Activated naive CD4-positive, alpha-beta T cell treated with anti-CD3 and anti-CD28 coated beads for 36 hours (primary cell): ENCODE measurements at places on chromosomes 11 and 22. TPM values are rescaled to one million over a fixed set of nuclear protein-coding genes. Genes with fewer than 3 reads are reported as not detected.

The IFITM2 gene
- 802 TPM for total RNA-seq

The UPK3A gene
- total RNA-seq, result not detected

The TAF10 gene
- 151 TPM for total RNA-seq

The CCDC15 gene
- total RNA-seq, result 6.1 TPM

DNA sequence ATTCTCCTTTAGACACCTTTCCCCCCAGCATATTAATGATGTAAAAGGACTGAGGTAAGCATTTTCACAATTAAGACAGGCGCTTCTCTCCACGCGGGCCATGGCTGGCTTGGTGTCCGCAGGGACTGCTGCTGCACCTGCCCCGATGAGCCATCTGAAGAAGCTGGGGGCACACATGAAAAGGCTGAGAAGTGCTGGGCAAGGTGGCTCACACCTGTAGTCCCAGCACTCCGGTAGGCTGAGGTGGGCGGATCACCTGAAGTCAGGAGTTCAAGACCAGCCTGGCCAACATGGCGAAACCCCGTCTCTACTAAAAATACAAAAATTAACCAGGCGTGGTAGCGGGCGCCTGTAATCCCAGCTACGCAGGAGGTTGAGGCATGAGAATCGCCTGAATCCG lies 21.3 kb downstream of the KRTAP5-6 start:
- no peak for DNase-seq

DNA sequence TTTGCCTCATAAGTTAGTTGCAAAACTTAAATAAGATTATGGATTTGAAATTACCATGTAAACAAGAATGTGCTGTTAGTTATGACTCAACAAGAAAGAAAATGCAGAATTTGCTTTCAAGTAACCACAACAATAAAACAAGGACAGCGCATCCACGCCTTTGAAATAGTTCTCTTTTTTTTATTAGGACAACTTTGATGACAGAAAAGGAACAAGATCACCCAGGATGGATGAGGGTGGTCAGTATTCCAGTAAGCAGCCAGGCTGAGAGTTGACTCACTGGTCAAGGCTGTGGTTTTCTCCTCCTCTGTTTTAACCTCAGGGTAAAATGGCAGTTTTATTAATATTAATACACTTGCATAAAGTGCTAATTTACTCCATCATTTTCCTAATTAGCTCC lies 544.4 kb downstream of the OPCML start:
- no peak for DNase-seq

- DNase-seq, result no peak
Measured at GRCh38 chr11:1479006-1479677, 7.4 kb downstream of the MOB2 start.

DNA sequence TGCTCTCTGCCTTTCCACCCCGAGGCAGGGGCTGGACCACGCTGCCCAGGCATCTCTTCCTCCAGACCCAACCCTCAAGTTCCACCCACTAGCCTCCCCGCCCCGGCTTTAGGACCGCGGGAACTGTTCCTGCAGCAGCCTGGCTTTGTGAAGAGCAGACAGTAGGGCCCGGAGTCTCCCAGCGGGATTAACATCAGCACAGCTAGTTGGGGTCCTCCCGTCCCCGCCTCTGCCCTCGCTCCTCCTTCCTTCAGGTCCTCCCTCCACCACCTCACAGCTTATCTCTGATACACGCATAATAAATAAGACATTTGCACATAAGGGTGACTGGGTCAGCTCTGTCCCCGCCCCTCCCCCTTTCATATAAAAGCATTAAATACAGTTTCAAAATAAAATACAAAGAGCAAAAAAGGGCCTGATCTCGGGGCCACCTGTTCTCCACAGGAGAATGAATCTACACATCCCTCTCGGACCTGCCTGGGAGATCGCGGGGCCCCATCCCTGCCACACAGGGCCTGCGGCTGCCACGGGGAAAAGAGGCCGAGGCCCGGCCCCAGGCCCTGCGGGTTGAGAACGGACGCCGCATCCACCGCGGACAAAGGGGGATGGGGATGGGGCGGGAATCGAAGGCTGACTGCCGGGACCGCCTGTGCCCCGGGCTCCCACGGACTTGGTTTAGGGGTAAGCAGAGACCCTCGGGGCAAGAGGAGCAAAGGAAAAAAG lies 6.5 kb downstream of the ZFTA start:
- DNase-seq, result no peak

DNA sequence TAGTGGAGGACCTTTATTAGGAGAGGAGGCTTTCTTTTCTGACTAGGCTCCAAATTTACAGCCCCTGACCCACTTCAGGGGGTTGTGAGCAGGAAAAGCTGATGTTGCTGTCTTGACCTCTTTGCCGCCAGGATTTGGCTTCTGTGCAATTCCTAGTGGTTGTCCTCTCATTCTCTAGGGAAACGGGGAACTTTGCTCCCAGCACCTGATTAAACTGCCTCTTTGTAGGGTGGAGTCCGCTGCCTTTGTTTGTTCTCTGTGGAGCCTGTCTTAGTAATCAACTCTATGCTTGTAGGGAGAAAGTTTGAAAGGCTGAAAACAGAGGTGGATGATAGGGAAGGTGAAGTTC lies 16.3 kb downstream of the CTNND1 start:
- DNase-seq, result no peak

DNA sequence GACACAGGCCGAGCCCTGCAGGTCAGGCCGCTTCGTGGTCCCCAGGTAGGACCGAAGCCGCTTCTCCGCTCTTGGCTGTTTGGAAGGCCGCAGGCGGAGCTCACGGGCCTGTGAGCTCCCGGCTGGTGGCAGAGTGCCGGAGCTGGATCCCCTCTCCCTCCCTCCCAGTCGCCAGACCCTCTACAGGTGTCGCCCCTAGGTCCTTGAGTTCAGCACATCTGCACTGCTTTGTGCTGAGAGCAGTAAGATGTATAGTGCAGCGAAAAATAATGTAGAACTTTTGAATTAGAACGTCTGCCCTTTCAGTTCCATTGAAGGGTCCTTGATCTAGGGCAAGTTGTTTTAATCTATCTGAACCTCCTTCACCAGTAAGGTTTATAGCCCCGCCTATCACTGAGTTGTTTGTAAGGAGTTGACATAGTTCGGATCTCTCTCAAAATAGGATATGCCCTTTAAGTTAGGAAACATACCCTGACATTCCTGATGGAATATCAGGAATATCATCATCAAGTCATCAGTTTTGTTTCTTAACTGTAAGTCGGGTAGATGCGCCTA lies 419 bp downstream of the ANKRD49 start:
- no peak for DNase-seq

DNA sequence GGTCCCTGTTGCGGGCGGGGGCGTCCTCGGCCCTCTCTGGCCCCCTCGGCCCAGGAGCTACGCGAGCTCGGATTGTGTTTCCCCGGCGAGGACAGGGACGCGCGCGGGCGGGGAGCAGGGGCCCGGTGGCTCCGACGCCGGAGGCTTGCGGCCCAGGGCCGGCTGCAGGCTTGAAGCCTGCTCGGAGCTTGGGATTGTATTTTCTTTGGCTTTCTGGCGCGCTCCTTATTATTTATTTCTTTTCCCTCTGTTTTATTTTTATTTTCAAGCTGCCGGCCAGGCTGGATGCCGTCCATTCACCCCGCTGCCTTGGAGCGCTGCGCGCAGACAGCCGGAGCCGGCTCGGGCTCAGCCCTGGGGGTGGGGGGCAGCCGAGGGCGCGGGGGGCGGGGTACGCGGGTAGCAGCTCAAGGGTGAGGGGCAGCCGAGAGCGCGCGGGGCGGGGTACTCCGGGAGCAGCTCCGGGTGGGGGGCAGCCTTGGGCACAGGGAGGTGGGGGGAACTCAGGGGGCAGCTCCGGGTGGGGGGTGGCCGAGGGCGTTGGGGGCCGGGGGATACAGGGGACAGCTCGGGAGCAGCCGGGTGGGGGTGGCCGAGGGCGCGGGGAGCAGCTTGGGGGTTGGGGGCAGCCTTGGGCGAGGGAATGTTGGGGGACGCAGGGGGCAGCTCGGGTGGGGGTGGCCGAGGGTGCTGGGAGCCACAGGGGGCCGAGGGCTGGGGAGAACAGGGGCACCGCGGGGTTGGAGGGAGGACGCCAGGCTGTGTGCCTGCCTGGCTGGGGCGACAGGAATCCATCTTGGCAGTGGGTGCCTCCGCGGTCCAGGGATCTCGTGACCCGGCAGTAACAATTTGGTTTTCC lies 42.7 kb downstream of the KCNJ1 start:
- no peak for DNase-seq

DNA sequence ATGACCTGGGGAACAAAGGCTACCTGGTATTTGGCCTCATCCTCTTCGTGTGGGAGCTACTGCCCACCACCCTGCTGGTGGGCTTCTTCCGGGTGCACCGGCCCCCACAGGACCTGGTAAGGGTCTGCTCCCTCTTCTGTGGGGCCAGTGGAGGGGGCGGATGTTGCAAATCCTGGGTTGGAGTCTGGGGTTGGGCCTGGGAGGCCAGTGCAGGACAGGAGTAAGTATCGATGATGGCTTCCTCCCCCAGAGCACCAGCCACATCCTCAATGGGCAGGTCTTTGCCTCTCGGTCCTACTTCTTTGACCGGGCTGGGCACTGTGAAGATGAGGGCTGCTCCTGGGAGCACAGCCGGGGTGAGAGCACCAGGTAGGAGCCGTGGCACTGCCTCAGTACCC lies 2.7 kb downstream of the GPR137 start:
- DNase-seq, result no peak

- DNase-seq, result peak; percentile 67
Measured at GRCh38 chr11:692824-693414, 2.1 kb downstream of the DEAF1 start.

- DNase-seq, result no peak
Measured at GRCh38 chr11:61969838-61970662, 2.6 kb upstream of the FTH1 start.

GRCh38 chr11:131430473-131431208 lies 60.2 kb downstream of the NTM start:
- DNase-seq, result no peak

GRCh38 chr22:49307481-49307830 lies 520.2 kb downstream of the BRD1 start:
- no peak for DNase-seq

DNA sequence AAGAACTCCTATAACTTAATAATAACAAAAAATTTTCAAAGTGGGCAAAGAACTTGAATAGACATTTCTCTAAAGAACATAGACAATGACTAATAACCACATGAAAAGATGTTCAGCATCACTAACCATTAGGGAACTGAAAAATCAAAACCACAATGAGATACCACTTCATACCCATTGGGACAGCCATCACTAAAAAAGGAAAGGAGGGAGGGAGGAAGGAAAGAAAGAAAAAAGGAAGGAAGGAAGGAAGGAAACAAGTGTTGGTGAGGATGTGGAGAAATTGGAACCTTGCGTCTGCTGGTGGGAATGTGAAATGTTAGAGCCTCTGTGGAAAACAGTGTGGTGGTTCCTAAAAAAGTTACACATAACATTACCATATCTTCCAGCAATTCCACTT lies 55.8 kb downstream of the MS4A13 start:
- no peak for DNase-seq

DNA sequence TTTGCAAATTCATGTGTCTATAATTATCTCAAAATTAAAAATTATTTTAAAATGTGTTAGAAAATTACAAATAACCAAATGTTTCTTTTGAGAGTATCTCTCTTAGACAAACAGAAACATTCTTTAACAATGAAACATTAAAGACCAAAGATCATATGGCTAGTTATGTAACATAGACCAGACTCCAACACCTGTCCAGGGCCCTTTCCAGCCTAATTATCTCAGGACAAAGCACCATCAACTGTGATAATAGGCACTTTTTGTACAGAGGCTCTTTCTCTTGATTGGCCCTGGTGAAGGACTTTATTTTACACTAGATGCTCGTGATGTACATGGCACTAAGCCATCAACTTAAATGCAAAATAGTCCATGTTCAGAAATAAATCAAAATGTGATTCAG lies 5.0 kb upstream of the PLEKHA7 start:
- no peak for DNase-seq

GRCh38 chr11:125176866-125177265 lies 12.3 kb downstream of the PKNOX2 start:
- no peak for DNase-seq

GRCh38 chr11:50030193-50030592 lies 2.5 kb upstream of the OR4C45 start:
- DNase-seq, result no peak

- DNase-seq, result peak; percentile 23
Measured at GRCh38 chr22:22099833-22100812, 117.5 kb upstream of the TOP3B start.

GRCh38 chr11:70871881-70872280 lies 380.5 kb downstream of the SHANK2 start:
- DNase-seq, result no peak

- DNase-seq, result no peak
Measured at GRCh38 chr22:26529345-26529744, 17.1 kb upstream of the TFIP11 start.

- DNase-seq, result no peak
Measured at GRCh38 chr22:32971276-32971675, 86.9 kb downstream of the SYN3 start.
